ENCODE measurements at places on chromosomes 5 and 9.

GRCh38 chr5:51001227-51001923 is 334.9 kb downstream of the PARP8 start:
- DNase-seq, result no peak

DNA sequence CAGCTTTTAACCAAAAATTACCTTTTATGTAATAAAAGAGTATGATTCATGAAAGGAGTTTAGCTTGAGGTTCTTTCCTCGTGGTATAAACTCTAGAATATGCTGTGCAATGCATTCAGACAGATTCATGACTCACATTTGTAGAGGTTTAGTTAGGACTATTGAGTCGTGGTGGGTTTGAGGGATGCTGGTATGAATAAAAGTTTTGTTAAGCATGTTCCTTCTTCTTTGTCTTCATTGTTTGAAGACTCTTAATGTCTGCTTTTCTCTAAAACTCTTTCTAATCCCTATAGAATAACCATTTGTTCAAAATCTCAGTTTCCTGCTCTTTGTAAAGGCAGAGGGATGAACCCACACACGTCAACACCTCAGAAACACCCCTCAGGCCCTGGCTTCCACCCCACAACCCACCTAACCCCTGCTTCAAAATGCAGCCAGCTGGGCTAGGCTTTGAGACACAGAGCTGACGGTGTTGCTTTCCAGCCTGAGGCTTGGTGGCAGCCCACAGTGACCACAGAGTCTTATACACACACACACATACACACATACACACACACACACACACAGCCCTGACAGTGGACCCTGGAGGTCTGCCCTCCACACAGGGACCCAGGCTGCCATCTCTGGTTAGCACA is 69.0 kb upstream of the IRX1 start:
- no peak for DNase-seq

GRCh38 chr5:141902015-141902814 is 21.5 kb upstream of the DELE1 start:
- no peak for DNase-seq

DNA sequence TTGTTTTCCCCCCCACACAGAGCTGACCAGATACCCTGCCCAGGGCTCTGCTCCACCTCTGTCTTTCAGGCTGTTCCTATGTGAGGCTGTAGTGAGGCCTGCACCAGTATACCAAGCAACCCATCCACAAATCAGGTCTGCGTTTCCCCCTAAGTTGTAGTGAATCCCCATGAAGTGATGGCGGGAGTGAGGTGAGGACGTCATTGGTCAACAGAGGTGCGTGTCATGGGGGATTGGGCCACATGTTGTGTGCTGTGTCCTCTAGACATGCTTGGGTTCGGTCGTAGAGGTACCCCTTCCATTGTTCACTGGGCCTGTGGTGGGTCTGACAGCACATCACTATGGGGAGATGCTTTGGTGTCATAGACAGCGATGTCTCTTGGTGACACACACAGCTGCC is 184.6 kb downstream of the CACNA1B start:
- DNase-seq, result no peak

GRCh38 chr5:116378777-116379121 is 195.9 kb downstream of the SEMA6A start:
- DNase-seq, result no peak

DNA sequence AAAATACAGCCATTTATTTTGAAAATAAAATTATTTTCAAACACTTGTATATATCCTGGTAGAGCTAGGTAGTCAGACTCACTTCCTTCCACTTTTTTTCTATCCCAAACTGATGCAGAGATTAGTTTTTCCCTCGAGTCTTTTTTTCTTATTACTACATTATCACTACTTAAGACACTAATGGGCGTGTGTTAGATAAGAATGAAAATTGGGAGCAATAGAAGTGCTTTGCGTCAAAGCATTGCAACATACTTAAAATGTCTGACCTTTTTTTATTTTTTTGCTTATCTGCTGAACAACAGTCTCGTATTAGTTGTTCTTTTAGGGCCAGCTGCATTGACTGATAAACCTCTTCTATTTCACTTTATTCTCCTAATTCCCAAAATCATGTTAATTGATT is 1278.7 kb downstream of the CDH12 start:
- DNase-seq, result no peak

GRCh38 chr5:79297661-79298060 is 61.7 kb downstream of the JMY start:
- no peak for DNase-seq

- DNase-seq, result no peak
Observed at GRCh38 chr9:85202596-85202995, 533.1 kb downstream of the NTRK2 start.

GRCh38 chr5:82390088-82390487 is 111.9 kb upstream of the RPS23 start:
- no peak for DNase-seq

DNA sequence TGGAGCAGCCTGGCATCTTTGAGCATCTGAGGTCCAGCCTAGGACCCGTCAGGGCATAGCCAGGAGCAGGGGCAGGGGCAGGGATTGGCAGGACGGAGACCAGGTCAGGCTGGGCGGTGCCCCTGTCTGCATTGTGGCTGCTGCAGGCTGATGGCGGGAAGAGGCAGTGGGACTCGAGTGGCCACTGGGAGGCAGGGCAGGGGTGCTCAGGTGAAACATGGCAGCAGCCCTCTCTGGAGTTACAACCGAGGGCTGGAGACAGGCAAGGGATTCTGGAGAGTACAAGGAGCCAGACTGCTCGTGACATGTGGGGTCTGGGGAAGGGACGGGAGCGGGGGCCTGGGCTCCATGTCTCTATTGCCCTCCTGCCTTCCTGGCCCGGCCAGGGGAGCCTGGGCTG is 97.4 kb upstream of the RAPGEF1 start:
- DNase-seq, result no peak

DNA sequence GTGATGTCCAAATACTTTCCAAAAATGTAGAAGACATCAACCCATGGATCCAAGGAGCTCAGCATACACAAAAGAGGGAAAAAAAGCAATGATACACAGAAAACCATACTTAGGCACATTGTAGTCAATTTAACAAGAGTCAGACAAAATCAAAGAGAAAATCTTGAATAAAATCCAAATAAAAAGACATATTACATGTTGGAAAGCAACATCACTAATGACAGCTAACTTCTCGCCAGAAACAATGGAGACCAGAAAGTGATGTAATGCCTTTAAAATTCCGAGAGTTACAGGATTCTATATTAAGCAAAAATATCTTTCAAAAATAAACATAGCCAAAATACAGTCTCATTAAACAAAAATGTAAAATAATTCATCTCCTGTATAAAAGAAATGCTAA is 79.8 kb upstream of the SLCO4C1 start:
- DNase-seq, result no peak

DNA sequence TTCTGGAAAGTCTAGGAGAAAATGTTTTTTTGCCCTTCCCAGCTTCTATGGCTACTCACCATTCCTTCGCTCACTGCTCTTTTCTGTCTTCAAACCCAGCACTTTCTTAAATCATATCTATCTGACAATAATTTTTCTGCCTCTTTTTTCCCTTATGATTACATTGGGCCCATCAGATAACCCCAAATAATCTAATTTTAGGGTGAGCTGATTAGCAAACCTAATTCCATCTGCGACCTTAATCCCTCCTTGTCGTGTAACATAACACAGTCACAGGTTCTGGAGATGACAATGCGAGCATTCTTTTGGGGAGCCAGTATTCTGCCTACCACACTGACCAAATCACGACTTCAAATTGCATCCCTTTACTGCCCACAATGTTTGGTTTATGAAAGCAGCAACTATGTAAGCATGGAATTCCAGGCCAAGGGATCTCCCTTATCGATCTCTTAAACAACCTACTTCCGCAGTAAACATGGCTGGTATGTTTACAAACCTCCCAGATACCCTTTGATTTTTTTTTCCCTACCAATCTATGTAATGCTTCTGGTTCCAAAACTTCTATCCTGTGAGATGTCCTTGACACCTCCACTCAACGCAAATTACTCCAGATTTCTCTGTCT is 2122.2 kb downstream of the MAT2B start:
- no peak for DNase-seq

GRCh38 chr5:89241186-89241585 is 358.2 kb upstream of the MEF2C start:
- no peak for DNase-seq

DNA sequence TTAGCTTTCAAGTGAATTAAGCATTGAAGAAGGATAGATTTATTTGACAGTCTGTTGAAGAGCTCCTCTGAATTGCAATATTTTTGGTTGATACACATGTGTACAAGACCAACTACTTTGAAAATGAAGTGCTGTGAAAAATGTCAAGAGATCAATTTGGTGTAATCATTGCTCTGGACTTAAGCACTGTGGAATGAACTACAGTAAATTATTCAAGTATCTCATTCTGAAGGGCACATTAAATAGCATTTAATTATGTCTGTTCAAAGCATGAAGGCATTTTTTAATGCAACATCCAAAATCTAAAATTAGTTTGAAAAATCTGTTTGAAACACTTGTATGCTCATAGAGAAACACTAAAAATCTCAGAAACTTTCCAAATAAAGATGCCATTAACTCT is 107.5 kb downstream of the CDH18 start:
- DNase-seq, result no peak

DNA sequence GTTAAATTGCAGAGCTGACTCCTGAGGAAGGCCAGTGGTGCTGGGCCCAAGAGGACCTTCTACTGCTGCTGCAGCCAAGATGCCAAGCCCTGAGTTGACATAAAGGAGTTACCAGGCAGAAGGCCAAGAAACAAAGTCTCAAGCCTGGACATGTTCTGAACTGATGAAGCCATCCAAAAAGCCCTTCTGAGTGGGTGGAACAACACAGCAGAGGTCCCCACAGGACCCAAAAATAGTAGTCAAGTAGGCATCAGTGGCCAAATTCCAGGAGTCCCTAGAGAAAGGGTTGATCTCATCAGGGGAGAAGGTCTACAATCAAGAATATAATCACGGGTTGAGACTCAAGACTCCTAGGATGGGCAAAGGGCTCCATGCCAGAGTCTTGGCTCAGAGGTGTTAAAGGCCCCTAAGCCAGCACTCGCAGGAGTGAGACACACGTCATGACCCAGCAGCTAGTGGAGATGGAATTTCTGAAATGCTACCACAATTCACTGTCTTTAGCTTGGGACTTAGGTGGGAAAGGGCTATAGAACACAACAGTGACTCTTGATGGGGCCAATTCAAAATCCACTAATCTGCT is 119.7 kb downstream of the FANCC start:
- no peak for DNase-seq

- no peak for DNase-seq
Observed at GRCh38 chr9:94857791-94858190, 131.3 kb downstream of the AOPEP start.

GRCh38 chr9:86098824-86099700 is at the start of gene GOLM1:
TSS of gene GOLM1 (minus strand) at chr9:86099558. CDS start at chr9:86079320, 20,238 bp downstream.
- no peak for DNase-seq

DNA sequence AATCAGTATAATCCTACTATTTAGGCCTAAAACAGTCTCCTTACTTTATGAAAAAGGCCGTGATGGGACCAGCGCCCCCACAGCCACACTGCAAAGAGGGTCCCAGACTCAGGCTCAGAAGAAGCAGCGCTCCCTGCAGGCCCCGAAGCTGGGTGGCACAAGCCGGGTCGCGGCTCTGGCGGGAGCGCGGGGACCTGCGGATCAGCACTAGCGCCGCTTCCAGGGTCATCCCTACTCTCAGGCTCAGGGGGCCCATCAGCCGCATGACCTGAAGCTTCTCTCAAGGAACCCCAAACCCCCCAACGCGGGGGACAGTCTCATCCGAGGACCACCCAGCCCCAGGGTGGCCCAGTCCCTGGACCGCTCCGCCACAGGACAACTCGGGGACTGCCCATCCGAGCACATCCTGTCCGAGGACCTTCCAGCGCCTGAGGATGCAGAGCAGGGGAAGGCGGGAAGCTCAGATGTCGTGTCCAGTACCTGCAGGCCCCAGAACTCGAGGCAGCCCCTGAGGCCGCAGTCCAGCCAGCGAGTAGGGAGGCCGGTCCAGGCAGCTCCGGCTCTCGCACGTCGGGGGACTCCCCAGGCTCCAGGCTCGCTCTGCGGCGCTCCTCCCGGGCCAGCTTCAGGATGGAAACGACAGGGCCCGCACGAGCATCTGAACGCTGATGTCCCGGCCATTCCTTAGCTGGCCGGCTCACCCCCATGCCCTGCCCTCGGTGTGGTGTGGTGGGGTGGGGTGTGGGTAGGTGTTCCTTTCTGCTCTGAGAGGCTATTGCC is 32.4 kb upstream of the CDK20 start:
- no peak for DNase-seq

- DNase-seq, result peak; percentile 42
Observed at GRCh38 chr9:91775011-91775707, 174.9 kb downstream of the ROR2 start.

GRCh38 chr5:163995206-163995605 is 489.8 kb downstream of the MAT2B start:
- DNase-seq, result no peak

DNA sequence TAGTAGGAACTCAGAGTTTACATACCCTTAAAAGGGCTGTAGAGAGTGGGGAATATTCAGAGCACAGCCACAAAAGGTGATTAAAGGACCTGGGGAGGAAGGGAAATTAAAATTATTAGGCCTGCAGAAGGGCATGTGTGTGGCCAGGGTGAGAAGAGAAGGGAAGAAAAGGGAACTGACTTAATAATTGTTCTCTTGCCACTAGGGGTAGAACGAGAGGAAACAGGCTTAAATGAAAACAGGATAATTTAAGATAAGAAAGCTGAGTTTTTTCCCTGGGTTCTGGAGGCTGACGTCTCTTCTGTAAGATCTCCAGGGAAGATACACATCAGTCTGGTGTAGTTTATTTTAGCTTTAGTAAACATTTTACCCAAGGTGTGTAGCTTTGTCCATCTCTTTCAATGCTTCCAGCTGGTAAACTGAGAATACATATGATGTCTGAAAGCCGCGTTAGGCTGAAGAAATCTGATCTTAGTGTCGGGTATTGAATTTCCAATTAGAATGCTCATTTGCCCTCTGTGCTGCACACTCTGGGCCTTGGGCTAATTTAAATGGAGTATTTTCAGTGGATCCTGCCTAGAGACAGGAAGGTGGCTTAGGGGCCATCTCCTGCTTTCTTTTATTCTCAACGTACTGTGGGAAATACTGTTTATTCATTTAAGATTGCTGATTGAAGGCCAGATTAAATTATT is 416.8 kb downstream of the TMEM38B start:
- no peak for DNase-seq

DNA sequence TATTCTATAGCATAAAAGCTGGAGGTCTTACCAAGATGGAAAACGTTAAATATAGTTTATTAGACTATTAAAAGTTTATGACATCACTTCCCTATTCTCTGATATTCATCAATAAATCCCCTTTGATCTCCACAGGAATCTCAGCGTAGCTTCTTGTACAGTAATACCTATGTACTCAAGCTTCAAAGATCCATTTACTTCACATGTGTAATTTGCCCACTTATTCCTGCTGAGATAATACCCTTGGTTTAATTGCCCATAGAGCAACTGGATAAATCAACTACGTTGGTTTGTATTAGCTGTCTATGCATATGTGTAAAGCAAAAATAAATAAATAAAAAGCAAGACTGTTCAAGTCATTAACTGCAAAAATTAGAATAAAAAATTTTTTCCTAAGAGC is 219.7 kb downstream of the EFNA5 start:
- DNase-seq, result no peak

GRCh38 chr9:120490888-120491595 is 88.9 kb downstream of the CDK5RAP2 start:
- no peak for DNase-seq

All from activated T-cell treated with anti-CD3 and anti-CD28 coated beads for 1 hour (primary cell).